Stimulated activated CD4-positive, alpha-beta T cell treated with anti-CD3 and anti-CD28 coated beads, Interleukin-1b, Interleukin-23, amount 100 ng/mL, for 1 hour (primary cell): ENCODE measurements at places on chromosomes 2 and 18.

DNA sequence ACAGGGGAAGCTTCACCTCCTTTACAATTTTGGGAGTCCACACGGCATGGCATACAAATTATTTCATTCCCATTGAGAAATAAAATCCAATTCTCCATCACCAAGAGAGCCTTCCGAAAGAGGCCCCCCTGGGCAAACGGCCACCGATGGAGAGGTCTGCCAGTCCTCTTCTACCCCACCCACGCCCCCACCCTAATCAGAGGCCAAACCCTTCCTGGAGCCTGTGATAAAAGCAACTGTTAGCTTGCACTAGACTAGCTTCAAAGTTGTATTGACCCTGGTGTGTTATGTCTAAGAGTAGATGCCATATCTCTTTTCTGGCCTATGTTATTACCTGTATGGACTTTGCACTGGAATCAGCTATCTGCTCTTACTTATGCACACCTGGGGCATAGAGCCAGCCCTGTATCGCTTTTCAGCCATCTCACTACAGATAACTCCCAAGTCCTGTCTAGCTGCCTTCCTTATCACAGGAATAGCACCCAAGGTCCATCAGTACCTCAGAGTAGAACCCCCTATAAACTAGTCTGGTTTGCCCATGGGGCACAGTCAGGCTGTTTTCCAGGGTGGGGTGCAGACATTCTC is 58.3 kb downstream of the BCL11A start:
- DNase-seq: no peak

GRCh38 chr2:45180779-45181178 is 171.5 kb upstream of the SIX2 start:
- DNase-seq: no peak

DNA sequence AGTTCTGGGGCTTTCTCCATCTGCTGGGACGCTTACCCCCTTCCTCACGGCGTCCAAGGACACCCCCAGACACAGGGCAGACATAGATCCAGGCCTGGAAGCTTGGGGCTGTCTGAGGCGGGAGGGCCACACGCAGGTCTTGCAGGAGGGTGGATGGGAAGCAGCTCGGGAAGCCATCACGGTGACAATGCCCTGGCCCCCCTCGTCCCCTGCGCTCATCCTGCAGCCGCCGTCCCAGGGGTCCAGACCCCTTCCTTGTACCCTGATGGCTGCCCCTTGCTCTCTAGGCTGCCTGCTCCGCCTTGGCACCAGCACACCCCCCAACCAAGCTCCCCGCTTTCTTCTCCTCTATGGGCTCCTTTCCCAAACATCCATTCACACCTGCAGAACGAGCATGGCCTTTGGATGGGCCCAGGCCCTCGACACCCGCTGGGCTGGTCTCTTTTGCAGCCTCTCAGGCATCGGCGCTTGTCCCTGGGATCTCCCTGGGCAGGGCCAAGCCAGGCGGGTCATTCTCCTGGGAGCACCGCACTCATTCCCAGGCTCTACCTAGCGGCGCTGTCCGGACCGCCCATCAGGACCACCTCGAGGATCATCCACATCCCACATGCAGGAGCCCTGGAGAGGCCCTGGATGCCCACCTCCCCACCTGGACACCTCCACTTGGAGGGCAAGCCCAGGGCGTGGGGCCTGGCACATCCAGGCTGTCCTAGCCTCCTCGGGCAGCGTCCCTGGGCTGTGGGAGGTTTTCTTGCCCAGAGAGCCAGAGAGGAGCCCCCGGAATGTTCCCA is 274.9 kb downstream of the NDUFA10 start:
- no peak for DNase-seq

GRCh38 chr2:121297217-121297830 is 12.3 kb upstream of the TFCP2L1 start:
- DNase-seq: no peak

- DNase-seq: no peak
These were observed 78.4 kb upstream of the ATG16L1 start for GRCh38 chr2:233173115-233173514.

GRCh38 chr2:227079726-227080125 is 84.3 kb downstream of the COL4A4 start:
- no peak for DNase-seq

- no peak for DNase-seq
These were observed 116.7 kb upstream of the AGAP1 start for GRCh38 chr2:235377176-235377575.

GRCh38 chr2:148592791-148593190 is 51.8 kb upstream of the EPC2 start:
- no peak for DNase-seq

DNA sequence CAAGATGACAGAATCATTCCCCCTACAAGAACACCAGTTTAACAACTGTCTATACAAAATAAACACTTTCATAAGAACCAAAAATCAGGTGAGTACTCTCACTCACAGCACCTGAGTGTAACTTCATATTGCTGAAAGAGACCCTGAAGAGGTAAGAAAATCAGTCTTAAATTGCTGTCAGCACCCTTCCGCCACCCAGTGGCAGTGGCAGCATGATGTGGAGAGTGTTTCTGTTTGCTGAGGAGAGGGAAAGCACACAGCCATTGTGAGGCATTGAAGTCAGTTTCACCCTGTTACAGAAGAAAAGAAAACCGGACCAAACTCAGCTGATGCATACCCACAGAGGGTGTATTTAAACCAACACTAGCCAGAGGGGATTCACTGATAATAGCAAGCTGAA is 1240.8 kb upstream of the CRIM1 start:
- no peak for DNase-seq

DNA sequence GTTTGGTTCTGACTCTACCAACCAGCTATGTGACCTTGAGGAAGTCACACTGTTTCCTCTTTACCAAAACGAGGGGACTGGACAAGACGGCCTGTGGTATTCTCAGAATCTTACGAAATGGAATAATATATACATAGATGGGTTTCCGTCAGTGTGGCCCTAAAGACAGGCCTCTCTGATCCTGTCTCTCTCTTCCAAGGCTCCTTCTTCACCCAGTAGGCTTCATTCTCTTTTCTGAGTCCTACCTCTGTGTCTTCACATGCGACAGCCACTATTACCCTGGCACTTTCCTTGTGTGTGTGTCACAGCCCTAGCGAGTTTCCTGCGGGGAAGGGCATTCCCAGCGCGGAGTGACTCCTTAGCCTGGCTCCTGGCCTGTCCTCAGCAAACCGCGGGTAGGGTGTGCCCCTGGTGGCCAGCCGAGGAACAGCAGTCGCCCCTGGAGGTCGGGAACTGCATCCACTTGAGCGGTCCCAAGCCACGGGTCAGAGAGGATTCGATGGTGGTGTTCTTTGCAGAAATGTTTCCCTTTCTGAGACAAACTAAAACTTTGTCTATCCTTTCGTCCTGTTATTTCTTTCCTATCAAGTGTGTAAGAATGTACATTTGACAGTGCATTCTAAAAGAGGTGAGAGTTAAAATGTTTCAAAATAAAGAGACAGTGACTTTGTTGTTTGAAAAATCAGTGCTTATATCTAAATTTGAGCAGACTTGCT is 63.3 kb downstream of the RAB31 start:
- DNase-seq: no peak

DNA sequence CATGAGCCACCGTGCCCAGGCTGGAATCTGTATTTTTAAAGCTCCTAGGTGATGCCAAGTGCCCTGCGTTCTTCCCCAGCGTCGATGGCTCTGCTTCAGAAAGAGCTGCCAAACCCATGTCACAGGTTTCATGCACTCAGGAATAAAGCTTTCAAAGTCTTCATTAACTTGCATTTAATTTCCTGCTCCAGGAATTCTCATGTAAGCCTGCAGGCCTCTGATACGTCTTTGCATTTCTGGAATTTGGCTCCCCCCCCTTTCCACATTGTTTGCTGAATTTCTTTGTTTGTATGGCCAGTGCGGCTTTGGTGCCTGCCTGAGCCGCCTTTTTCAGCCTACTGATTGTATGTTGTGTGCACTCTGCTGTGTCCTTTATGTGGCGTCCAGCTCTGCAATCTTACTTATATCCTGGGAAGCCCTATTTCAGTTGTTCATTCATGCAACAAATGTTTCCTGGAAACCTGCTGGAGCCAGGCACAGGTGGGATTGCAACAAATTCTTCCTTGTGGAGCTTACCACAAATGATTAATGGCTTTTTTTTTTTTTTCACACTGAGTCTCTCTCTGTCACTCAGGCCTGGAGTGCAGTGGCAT is 17.9 kb upstream of the OTOF start:
- no peak for DNase-seq

DNA sequence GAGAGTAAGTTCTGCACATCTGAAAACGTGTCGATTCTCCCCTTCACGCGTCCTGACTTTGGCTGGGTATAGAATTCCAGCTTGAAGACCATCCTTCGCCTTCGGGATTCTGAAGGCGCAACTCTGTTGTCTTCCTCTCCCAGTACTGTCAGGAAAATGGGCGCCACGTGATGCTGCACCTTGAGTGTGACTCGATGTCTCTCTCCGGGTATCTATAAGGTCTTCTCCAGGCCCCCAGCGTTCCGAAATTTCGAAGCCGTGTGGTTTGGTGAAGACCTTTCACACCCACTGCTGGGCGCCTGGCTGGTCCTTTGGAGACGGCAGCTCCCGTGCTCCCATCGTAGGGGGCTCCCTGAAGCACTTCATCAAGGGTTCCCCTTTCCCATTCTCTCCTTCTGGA is 203.7 kb downstream of the HDAC4 start:
- DNase-seq: no peak

GRCh38 chr2:39515273-39515896 is 78.3 kb upstream of the MAP4K3 start:
- DNase-seq: no peak

GRCh38 chr18:24065906-24066305 is 51.4 kb downstream of the TTC39C start:
- no peak for DNase-seq

- DNase-seq: no peak
These were observed 46.5 kb downstream of the CUL3 start for GRCh38 chr2:224538561-224539138.

- DNase-seq: no peak
These were observed 59.2 kb upstream of the FZD7 start for GRCh38 chr2:201974171-201975100.

- no peak for DNase-seq
These were observed 811.3 kb downstream of the CPS1 start for GRCh38 chr2:211367711-211368110.

DNA sequence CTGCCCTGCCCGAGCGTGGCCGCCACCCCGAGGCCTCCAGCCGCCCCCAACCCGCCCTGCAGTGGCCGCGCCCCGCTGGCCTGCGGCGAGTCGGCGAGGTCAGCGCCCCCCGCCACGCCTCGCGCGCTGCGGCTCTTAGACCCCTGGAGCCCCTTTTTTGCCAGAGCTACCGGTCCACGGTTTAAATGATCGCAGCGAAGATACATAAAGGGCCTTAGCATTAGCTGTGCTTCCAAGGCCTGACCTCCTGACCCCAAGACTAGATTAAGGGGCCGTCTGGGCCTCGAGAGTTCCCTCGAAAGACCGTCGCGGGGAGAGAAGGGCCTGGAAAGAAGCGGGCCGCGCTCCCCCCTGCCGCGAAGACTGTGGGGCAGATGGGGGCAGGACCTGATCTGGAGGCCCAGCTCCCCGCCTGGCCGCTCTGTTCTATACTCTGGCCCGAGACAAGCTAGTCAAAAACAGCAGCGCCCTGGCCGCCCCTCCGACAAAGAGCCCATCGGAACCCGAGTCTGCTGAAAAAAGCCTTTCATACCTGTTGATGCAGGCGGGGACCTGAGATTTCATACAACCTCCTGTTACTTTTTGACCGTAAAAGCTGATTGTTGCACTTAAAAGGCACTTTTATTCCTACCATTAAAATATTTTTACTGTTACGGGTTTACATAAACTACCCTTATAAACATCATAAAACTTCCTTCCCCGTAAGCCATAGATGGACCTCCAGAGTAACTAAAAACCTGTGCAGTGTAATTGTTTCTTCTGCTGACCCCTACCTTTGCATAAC is 68.7 kb upstream of the PSMD14 start:
- DNase-seq: no peak

DNA sequence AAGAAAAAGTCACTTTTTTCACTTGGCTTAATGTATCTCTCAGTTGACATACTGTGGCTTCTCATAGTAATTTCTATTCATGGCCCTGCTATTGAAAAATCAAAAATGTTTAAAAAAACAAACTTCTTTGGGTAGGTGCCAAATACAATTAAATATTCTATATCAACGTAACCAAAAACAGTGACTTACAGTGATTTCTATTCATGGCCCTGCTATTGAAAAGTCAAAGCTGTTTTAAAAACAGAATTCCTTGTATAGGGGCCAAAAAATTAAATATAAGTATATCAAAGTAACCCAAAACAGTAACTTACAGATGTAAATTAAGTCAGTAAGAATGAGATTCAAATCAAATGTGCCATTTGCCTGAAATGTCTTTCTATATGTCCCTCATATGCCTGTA is 31.4 kb upstream of the CD302 start:
- DNase-seq: no peak

DNA sequence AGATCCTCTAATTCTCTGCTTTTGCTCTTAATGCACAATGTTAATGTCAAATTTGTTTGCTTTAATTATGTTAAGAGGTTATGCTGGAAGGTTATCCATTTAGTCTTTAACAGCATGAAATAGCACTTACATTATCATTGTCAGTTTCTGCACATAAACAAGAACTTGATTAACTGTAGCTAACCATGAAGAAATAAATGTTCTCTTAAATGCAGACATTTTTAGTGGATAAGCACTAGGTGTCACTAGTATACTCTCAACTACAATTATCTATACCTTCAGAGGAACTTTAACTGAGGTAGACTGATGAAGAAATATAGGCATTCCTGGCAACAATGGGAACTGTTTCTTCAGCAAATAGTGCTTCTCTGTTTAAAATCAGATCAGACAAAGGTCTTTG is 178.8 kb upstream of the CHST9 start:
- no peak for DNase-seq

DNA sequence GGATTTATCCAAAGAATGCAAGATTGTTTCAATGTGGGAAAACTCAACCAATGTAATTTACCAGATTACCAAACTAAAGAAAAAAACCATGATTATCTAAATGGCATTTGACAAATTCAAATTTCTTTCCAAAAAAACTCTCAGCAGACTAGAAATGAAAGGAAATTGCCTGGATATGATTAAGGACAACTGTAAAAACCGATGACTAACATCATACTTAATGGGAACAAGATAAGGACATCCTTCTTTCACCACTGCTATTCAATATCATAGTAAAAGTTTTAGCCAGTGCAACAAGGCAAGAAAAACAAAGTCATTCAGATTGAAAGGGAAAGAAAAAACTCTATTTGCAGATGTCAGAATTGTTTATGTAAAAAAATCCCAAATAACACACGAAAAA is 4.4 kb upstream of the CCDC150 start:
- DNase-seq: no peak

- no peak for DNase-seq
These were observed 44.3 kb upstream of the CAB39 start for GRCh38 chr2:230668184-230668938.
